ENCODE measurements at places on chromosomes 2 and 18.
A peak's percentile ranks its signal among the peaks of the same experiment; 100 is the strongest.

DNA sequence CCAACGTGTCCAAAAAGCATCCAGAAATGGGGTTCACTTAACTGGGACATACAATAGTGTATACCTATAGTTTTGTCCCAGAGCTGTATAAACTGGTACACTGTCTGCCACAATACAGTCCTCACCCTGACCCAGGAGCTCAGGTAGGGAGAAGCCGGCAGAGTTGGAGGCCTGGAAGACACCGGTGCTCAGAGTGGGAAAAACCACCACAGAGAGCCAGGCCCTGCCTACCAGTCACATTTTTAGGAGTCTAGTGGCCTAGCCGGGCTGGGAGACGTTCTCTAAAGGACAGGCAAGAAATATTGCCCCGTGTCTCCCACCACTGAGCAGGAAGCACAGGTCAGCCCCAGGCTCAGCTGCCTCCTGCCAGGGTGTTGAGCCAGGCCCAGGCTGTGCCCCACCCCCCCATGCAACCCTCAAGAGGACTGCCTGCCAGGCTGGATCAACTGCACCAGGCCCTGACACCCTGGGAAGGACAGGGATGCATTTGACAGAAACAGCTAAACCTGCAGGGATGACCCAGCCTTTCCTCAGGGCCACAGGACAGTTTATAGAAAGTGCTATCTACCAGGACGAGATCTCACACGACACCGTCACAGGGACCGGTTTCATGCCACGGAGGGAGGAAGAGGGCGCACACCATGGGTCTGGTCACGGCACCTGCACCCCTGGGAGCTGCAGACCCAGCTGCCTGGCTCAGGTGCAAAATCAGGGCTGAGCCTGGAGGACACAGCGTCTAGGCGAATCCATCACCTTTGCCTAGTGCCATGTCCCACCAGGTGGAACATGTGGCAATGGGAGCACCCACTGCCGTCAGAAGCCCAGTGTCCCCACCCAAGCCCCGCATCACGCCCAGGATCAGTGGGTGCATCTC, 89.9 kb downstream of the TMEM18 start:
- no peak for DNase-seq

DNA sequence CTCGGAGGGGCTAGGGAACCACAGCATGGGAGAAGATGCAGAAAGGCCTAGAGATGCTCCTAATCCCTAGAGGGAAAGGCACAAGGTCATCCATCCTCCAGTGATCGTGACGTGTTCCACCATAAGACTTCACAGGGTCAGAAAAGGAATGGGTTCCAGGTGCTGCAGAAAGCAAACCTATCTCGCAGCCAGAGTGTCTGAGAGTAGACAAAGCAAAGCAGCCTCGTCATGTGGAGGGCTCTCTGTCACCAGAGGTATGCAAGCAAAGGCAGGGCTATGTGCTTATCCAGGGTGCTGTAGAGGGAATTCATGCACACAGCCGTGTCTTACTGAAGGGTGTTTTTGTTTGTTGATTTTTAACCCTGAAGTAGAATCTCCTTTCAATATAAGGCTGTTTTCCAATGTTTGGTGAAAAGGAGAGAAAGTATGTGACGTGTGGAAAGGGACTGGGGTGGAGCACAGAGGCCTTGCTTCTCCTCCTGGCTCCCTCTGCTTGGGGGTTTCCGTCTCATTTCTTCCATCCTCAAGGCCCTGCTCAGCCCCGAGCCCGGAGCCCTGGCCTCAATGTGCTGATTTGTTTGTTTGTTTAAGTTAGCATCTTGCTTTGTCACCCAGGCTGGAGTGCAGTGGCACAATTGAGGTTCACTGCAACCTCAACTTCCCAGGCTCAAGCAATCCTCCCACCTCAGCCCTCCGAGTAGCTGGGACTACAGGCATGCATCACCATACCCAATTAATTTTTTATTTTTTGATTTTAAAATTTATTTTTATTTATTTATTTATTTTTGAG, 3.0 kb downstream of the GPR55 start:
- no peak for DNase-seq

DNA sequence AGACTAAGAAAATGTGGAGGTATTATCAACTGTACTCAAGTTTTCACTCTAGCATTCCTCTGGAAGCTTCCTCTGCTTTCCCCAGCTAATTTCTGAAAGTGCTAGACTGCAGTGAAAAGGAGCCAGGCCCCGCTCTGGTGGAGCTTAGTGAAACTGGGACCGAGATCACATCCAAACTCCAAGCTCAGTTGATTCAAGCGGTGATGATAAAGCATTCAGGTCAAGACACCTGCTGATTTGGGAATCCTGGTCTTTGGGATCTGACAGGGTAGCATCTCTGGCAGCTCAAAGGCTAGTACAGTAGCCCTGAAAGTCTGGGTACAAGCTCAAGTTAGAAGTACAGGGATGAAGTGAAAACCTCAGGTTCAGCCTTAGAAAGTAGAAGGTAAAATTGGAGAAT, 120.2 kb upstream of the CRIM1 start:
- DNase-seq, result no peak

DNA sequence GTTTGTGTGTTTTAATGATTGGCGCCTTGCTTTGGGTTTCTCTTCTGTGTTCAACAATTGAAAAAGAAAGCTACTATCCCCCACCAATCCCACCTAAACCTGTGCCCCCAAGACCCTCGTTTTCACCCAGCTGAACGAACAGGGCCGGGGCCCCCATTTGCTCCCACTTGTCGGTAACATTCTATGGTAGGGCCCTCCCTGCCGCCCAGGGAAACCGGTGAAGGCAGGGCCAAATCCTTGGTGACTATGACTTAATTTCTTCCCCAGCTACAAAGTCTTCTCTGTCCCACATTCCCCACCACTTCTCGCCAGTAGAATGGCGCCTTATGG, 598 bp upstream of the SNRNP200 start:
- no peak for DNase-seq

DNA sequence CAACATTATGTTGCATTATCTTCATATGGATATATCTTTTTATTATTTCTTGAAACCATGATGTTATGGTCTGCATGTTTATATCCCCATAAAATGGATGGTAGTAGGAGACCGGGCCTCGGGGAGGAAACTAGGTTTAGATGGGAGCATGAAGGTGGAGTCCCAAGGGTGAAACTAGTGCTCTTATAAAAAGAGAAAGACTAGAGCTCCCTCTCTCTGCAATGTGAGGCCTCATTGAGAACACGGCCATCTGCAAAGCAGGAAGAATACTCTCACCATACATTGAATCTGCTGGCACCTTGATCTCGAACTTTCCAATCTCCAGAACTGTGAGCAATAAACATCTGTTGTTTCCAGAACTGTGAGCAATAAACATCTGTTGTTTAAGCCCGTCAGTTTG, 64.0 kb downstream of the NXPH2 start:
- no peak for DNase-seq

DNA sequence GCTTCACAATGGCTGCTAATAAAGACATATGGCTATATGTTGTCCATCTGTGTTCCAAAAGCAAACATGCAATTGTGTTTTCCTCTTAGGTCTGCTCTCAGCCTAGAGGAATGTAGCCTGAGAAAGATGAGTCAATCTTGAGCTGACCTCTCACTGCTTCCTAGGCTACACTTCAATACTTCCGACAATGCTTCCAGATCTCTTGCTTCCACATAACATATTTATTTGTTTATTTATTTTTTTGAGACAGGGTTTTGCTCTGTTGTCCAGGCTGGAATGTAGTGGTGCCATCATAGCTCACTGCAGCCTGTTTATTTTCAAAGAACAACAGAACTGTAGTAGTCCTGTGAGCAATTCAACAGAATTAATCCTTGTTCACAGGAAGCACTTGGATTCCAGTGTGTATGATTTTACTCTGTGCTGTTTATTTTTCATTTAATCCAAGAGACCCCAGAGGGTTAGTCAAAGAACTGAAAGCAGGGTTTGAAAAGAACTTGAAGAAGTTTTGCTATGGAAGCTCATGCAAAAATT, 437.9 kb downstream of the TXNL1 start:
- DNase-seq, result peak; percentile 51

DNA sequence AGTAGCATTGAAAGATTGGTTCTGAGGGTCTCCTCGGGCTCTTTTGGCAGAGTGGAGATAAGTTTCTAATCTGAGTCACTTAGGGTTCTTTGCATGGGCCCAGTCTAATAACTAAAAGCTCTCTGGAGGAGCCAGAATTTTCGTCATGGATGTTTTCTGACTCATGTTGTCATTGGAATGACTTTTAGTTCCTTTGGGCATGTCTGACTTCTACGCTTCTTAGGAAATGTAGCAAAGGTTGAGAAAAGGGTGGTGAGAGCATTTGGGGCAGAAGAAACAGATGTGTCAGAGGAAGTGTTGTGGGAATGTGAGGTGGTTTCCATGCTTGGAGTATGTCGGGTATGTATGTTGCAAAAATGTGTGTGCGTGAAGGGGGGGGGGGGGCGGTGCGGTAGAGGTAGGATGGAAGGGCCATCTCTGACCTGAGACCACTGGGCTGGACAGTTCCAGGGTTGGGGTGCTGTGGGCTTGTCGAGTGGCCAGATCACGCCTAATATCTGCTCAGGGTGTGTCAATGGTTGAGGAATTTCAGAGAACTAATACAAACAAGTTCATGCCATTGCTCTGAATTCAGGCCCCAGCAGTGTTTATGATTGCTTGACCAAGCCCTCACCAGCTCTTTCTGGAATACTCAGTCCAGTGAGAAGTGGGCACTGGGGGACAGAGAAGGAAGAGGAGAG, 26.9 kb downstream of the KLHL29 start:
- DNase-seq, result peak; percentile 90

GRCh38 chr2:203934041-203934492, 2.5 kb upstream of the ICOS start:
- no peak for DNase-seq

GRCh38 chr2:153287109-153287801, 191.3 kb downstream of the RPRM start:
- DNase-seq, result no peak

DNA sequence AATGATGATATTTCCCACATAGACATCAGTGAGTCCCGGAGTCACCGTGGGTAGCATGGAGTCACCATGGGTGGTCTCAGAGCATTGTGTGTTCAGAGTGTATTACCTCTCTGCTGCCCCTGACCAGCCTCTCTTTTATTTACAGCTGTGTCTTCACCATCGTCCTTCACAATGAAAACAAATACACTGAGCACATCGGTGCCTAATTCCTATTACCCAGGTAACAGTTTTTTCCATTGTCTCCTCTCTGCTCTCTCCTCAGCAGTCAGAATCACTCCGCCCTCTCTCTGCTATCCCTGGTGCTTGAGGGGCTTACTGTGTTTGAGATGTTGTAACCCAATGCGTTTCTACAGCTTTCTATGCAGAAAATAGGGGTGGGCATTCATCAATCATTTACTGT, 361.5 kb upstream of the RAB12 start:
- no peak for DNase-seq

DNA sequence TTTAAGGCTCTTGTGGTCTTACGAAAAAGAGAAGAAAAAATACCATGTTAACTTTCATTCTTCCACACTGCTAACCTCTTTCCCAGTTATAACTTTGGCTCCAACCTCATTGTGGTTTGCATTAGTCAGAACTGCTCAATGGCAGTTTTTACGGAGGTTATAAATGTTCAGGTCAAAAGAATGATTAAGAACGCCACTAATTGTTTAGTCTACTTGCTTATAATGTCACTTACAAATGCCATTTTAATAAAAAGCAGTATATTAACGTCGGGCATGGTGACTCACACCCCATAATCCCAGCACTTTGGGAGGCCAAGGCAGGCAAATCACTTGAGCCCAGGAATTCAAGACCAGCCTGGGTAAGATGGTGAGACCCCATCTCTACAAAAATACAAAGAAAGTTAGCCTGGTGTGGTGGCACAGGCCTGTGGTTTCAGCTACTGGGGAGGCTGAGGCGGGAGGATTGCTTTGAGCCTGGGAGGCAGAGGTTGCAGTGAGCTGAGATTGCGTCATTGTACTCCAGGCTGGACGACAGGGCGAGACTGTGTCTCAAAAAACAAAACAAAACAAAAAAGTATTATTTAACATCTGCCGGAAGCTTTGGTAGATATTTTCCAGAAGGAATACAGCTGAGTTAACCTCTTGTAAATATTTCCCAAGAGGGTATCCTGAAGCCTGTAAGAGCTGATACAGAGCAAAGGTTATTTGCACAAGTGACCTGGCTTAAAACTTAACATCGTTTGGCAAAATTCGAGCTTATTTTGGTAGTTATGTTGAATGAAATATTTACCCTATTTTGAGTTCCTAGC, 5.1 kb downstream of the AGPS start:
- DNase-seq, result no peak

- no peak for DNase-seq
Measured at GRCh38 chr18:76689646-76690264, 132.6 kb upstream of the ZNF236 start.

GRCh38 chr2:180763263-180763989, 217.0 kb upstream of the UBE2E3 start:
- DNase-seq, result no peak

DNA sequence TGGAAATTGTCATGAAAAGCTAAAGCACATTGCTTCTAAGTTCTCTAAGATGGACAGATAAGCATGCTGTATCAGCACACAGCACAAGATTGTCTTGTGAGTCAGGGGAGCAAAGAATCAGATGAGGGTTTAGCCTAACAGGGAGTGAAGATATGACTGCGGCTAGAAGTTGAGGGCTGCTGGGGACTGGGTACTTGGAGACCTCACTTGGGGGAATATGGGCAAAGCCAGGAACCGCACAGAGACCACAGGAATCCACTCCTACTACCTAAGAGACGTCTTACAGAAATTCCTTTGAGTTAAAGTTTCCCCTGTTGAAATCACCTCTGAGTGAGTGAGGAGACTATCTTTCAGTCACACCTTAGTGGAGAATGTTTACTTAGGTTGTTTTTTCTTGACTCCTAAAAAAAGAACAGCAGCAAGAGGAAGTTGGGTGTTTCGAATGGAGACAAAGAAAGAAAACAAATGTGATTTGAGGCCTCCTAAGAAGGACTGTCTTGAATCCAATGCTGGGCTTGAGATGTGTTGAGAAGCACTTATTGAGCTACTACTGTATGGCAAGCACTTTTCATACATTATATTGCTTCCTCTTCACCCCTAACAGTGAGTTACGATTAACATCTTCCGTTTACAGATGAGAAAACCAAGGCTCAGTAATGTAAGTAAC, 100.7 kb downstream of the ANKRD44 start:
- no peak for DNase-seq

DNA sequence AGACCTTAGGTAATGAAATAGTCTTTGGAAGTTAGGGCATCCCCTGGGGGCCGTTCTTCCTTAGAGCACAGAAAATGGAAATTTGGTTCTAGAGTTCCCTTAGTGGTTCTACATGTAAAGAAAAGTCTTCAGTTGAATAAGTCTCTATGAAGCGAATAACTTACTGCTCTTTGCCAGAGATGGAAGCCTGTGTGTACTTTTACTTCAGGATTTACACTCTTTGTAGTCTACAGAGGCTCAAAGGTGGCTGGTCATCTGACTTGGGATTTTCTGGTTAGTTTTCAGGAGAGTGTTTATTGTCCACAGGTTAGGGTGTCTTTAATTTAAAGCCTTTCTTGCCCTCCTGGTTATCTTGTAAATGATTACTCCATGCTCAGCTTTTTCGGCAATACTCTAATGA, 210.6 kb downstream of the ZNF521 start:
- no peak for DNase-seq

- DNase-seq, result no peak
Measured at GRCh38 chr2:104502901-104503300, 351.0 kb upstream of the POU3F3 start.
